ENCODE measurements at places on chromosomes 5 and 9. TPM values are rescaled to one million over a fixed set of nuclear protein-coding genes. Genes with fewer than 3 reads are reported as not detected.

PDLIM4 gene
- 14.3 TPM for total RNA-seq

PCDHA7 gene
- total RNA-seq = 4.9 TPM

ENC1 gene
- total RNA-seq = 78.7 TPM

PALM2AKAP2 gene
- total RNA-seq = 0.74 TPM

C5orf58 gene
- total RNA-seq = not detected

GNA14 gene
- 0.14 TPM for total RNA-seq

SLC6A3 gene
- total RNA-seq = not detected

PTBP3 gene
- total RNA-seq = 67.1 TPM

MRPL41 gene
- total RNA-seq = 30.2 TPM

CTNND2 gene
- 143 TPM for total RNA-seq

OR1J2 gene
- total RNA-seq = not detected

COL23A1 gene
- total RNA-seq = 0.36 TPM

CENPH gene
- 22.2 TPM for total RNA-seq

SVEP1 gene
- 0.42 TPM for total RNA-seq

Data from progenitor cell of endocrine pancreas (in vitro differentiated cells).